ENCODE measurements at places on chromosomes 6 and 20.

- no peak for DNase-seq
These were observed 434.4 kb downstream of the HAO1 start for GRCh38 chr20:7505835-7506221.

DNA sequence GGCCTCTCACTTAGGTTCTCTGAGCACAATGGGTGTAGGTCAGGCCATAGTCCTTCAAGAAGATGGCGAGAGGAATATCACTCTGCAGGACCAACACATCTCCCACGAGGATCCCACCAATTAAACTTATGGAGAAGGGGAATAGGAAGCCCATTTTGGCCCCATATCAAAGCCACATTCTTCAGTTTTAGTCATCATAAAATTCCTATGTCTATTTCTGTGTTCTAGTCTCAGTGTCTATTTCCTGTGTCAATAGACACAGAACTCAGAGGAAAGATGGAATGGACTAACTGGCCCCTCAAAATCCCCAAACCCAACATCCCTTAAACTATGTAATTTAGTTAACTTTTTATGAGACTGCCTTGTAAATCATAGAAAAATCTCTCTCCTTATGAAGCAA is 216.8 kb downstream of the HACE1 start:
- DNase-seq, result no peak

DNA sequence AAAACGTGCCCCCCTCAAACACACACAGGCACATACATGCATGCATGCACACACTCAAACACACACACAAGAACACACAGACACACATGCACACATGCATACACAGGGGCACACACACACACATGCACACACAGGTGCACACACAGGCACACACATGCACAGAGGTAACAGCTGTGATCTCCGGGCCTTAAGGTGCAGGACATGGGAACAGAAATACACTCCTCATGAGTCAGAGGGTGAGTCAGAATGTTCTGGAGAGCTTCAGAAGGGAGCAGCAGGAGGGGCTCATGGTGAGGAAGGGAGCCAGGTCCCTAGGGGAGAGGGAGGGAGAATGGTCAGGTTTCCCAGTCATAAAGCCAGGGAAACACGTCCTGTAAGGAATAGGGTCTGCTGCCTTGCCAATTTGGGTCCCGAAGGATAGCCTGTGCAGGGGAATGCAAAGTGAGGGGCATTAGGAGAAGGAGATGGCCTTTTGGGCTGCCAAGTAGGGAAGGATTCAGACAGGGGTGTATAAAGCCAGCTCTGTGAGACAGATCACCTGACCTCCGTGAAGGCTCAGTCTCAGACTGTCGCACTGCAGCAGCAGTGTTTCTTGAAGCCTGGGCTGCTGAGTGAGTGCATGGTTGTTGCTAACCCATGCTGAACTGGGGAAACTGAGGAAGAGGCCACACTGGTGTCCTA is 123.9 kb downstream of the MAFB start:
- no peak for DNase-seq

GRCh38 chr6:830667-831327 is 137.9 kb upstream of the EXOC2 start:
- no peak for DNase-seq

GRCh38 chr20:59428441-59429205 is 128.2 kb downstream of the EDN3 start:
- no peak for DNase-seq

GRCh38 chr6:5184878-5185277 is 75.9 kb downstream of the LYRM4 start:
- no peak for DNase-seq

- DNase-seq, result peak; percentile 2
These were observed 86.9 kb downstream of the LYRM4 start for GRCh38 chr6:5173810-5174209.

Measured in CD4-positive, alpha-beta T cell treated with Interleukin-21 for 1 hour (primary cell).